Aorta (tissue), 5 donors: ENCODE measurements at places on chromosomes 1 and 21. TPM values are rescaled to one million over a fixed set of nuclear protein-coding genes. Genes with fewer than 3 reads are reported as not detected.

DNA sequence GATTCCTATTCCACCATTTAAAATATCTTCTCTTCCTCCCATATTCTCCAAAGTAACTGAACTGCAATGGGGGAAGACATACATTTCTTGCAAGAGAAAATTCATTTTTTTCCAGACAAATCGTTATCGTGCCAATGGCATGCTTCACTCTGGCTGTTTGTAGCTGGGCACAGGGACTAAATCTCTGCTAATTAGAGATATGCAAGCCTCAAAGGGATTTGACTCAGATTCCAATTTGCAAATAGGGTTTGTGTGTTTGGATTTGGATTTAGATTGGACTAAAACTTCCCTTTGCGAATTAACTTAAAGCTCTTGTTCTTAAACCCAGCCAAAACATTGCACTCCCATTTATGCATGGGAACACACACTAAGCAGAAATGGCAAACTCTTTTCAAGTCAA is 276.2 kb upstream of the DUSP10 start:
- H3K4me3 ChIP-seq: no peak overlapping the region
- no peak overlapping the region for H3K27ac ChIP-seq
- H3K4me1 ChIP-seq: no peaks in the 10 kb centered on the region
- H3K27me3 ChIP-seq: no peaks in the 10 kb centered on the region

DNA sequence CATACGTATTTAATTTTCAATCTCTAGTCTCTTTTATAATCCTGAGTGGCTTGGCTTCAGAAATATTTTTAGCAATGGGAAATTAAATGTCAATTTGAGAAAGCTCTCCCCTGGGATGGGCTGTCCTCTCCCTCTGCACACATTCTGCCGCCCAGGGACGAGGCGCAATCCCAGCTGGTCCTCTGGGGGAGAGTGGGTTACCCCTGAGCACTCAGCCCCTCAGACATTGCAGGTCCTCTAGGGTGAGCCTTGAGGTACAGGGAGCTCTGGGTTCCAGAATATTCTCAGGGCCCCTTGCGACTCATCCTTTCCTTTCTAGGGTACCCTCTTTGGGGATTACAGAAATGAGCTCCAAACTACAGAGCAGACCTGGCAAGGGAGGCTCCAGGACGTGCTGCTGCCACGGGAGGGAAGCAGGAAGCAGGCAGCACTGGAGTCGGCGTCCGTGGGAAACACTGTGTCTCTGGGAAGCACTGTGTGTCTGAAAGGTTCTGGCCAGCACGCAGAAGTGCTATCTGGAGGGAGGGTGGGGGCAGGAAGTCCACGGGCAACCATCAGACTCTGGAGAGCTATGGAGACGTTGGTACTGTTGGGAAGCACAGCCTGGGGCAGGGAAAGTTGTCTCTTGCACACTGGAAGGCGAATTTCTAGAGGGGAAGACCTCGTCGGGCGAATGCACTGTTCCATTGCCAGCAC is 343.3 kb upstream of the VAMP3 start:
- no peak for DNase-seq
- H3K4me1 ChIP-seq: no peaks in the 10 kb centered on the region
- no peak overlapping the region for H3K27ac ChIP-seq
- H3K36me3 ChIP-seq: no peaks in the 10 kb centered on the region

GRCh38 chr1:29671446-29672356 is 435.4 kb downstream of the PTPRU start:
- H3K27ac ChIP-seq: no peak overlapping the region
- no peaks in the 10 kb centered on the region for H3K27me3 ChIP-seq

- H3K4me3 ChIP-seq: no peak overlapping the region
- no peak for DNase-seq
- no peak overlapping the region for H3K27ac ChIP-seq
- H3K27me3 ChIP-seq: no peaks in the 10 kb centered on the region
Observed at GRCh38 chr1:180123463-180123936, 31.2 kb upstream of the QSOX1 start.

GRCh38 chr1:198326915-198327314 is 170.1 kb downstream of the NEK7 start:
- no peaks in the 10 kb centered on the region for H3K4me1 ChIP-seq
- H3K27me3 ChIP-seq: no peaks in the 10 kb centered on the region
- H3K27ac ChIP-seq: no peak overlapping the region
- no peak overlapping the region for H3K4me3 ChIP-seq
- H3K36me3 ChIP-seq: no peaks in the 10 kb centered on the region
- DNase-seq: no peak

- H3K4me3 ChIP-seq: peak overlapping the region; percentile 72
- H3K36me3 ChIP-seq: no peaks in the 10 kb centered on the region
- no peaks in the 10 kb centered on the region for H3K27me3 ChIP-seq
- H3K27ac ChIP-seq: peak overlapping the region; percentile 23
- H3K4me1 ChIP-seq: peaks cover 2% of the 10 kb centered on the region
- DNase-seq: no peak
Observed at GRCh38 chr1:168179438-168180147, 831 bp downstream of the TIPRL start.

GRCh38 chr1:22359427-22359826 is 92.2 kb upstream of the ZBTB40 start:
- DNase-seq: no peak
- peaks cover 1% of the 10 kb centered on the region for H3K27me3 ChIP-seq
- no peaks in the 10 kb centered on the region for H3K36me3 ChIP-seq
- H3K27ac ChIP-seq: no peak overlapping the region
- no peak overlapping the region for H3K4me3 ChIP-seq

DNA sequence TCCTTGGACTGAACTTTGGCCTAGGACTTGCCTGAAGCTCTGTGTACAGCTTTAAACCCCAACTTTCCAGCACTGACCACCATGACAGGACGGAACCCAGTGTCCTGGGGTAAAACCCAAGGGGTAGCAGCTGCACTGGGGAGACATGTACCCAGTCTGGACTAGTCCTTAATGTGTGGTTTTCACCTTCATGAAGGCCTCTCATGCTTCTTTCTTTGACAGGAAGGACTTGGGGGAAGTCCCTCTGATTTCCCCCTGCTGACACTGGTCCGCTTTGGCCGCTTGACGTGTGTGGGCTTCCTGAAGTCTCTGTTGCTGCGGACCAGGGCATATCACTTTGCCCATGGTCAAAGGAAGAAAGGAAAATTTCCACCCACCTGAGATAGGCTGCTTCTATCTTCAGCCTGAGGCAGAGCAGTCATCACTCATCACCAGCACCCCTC is 66.3 kb upstream of the PRDX6 start:
- H3K4me3 ChIP-seq: no peak overlapping the region
- H3K4me1 ChIP-seq: no peaks in the 10 kb centered on the region
- DNase-seq: no peak
- H3K36me3 ChIP-seq: no peaks in the 10 kb centered on the region
- H3K27me3 ChIP-seq: no peaks in the 10 kb centered on the region

- H3K4me1 ChIP-seq: peaks cover 4% of the 10 kb centered on the region
- H3K27me3 ChIP-seq: no peaks in the 10 kb centered on the region
- no peak overlapping the region for H3K4me3 ChIP-seq
- no peak for DNase-seq
Observed at GRCh38 chr1:109814993-109815786, 51.5 kb upstream of the EPS8L3 start.

GRCh38 chr1:41390573-41390972 is 29.3 kb downstream of the FOXO6 start:
- H3K36me3 ChIP-seq: no peaks in the 10 kb centered on the region
- no peaks in the 10 kb centered on the region for H3K27me3 ChIP-seq
- H3K4me3 ChIP-seq: no peak overlapping the region
- H3K27ac ChIP-seq: no peak overlapping the region
- H3K4me1 ChIP-seq: no peaks in the 10 kb centered on the region
- no peak for DNase-seq

GRCh38 chr1:228490120-228491078 is 3.2 kb downstream of the RNF187 start:
- no peak overlapping the region for H3K27ac ChIP-seq
- H3K36me3 ChIP-seq: peaks cover 5% of the 10 kb centered on the region
- no peak for DNase-seq
- no peaks in the 10 kb centered on the region for H3K4me1 ChIP-seq
- H3K27me3 ChIP-seq: no peaks in the 10 kb centered on the region

DNA sequence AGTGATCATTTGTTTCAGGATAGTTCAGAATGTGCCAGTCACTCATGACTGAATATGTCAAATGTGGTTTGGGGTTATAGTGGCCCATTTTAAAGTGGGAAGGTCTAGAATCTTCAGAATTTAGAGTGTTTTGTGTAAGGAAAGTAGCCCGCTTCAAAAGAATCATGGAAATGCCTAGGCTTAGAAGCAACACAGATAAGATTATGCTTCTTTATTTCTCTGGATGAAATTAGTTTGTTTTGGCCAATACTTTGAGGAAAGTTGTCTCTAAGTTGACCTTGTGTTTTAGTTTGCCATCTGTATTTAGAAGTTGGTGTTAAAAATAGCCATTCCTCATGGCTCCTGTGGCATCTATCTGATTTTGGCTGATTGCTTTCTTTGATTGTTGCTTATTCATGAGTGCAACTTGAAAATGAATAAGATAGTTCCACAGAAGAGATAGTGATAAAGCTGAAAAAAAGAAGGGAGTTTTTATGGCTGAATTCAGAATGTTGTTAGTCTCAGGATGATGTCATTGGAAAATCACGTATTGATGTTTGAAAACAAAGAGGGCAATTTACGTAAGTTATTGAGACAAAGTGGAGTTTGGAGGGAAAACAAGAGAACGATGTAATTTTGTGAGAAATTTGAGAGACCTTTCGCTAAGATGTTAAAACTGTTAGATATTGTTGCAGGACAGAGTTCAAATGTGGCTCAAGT is 71.9 kb downstream of the PLA2G4A start:
- no peaks in the 10 kb centered on the region for H3K27me3 ChIP-seq
- H3K4me1 ChIP-seq: no peaks in the 10 kb centered on the region
- H3K27ac ChIP-seq: no peak overlapping the region
- H3K36me3 ChIP-seq: no peaks in the 10 kb centered on the region

DNA sequence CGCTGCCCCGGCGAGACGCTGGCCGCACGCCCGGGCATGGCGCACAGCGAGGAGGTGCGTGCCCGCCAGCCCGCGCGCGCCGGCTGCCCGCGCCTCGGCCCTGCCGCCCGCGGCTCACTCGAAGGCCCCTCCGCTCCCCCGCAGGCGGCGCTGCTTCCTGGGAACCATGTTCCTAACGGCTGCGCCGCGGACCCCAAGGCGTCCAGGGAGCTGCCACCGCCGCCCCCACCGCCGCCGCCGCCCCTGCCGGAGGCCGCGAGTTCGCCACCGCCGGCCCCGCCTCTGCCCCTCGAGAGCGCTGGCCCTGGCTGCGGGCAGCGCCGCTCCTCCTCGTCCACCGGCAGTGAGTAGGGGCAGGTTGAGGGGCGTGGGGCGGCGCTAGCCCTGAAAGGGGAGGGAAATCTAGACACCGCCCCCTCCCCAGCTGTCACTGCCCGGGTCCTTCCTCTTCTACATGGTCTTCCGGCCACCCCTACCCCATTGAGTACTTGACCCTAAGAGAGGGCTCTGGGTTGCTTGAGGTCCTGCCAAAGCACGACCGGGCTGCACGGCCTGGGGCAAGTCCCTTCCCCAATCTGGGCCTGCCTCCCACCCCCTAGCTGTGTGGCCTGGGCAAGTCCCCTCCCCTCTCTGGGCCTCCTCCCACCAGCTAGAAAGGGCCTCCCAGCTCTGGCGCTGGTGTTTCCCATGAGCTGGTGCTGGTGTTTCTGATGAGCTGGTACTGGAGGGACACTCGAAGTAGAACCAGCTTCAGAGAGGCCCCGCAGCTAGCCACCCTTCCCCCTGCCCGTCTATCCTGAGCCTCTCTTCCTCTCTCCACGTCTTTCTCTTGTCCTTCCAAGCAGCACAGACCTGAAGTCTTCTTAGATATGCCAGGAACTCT is 17.0 kb downstream of the TNFRSF25 start:
- no peak overlapping the region for H3K27ac ChIP-seq
- H3K36me3 ChIP-seq: no peaks in the 10 kb centered on the region
- no peak for DNase-seq
- H3K27me3 ChIP-seq: peaks cover 2% of the 10 kb centered on the region

GRCh38 chr1:40708750-40709099 is 17.2 kb downstream of the NFYC start:
- no peak for DNase-seq
- H3K36me3 ChIP-seq: no peaks in the 10 kb centered on the region
- H3K4me1 ChIP-seq: peaks cover 3% of the 10 kb centered on the region
- peak overlapping the region; percentile 67 for H3K27ac ChIP-seq
- H3K4me3 ChIP-seq: peak overlapping the region; percentile 82
- H3K27me3 ChIP-seq: no peaks in the 10 kb centered on the region

DNA sequence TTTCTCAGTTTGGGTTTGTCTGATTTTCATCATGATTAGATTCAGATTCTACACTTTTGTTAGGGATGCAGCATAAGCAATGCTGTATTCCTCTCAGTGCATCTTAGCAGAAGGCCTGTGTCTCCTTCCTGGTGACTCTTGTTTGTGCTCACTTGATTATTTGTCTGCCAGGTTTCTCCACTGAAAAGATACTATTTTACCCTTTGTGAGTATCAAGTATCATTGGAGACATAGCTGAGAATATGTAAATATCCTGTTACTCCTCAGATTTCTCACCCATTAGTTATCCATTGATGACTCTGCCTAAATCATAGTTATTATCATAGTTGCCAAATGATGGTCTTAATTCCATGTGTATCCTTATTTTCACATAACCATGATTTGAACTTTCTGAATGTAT is 148.5 kb downstream of the POU2F1 start:
- H3K4me1 ChIP-seq: no peaks in the 10 kb centered on the region
- no peak for DNase-seq
- H3K36me3 ChIP-seq: peaks cover 4% of the 10 kb centered on the region
- H3K27me3 ChIP-seq: no peaks in the 10 kb centered on the region
- H3K27ac ChIP-seq: no peak overlapping the region

DNA sequence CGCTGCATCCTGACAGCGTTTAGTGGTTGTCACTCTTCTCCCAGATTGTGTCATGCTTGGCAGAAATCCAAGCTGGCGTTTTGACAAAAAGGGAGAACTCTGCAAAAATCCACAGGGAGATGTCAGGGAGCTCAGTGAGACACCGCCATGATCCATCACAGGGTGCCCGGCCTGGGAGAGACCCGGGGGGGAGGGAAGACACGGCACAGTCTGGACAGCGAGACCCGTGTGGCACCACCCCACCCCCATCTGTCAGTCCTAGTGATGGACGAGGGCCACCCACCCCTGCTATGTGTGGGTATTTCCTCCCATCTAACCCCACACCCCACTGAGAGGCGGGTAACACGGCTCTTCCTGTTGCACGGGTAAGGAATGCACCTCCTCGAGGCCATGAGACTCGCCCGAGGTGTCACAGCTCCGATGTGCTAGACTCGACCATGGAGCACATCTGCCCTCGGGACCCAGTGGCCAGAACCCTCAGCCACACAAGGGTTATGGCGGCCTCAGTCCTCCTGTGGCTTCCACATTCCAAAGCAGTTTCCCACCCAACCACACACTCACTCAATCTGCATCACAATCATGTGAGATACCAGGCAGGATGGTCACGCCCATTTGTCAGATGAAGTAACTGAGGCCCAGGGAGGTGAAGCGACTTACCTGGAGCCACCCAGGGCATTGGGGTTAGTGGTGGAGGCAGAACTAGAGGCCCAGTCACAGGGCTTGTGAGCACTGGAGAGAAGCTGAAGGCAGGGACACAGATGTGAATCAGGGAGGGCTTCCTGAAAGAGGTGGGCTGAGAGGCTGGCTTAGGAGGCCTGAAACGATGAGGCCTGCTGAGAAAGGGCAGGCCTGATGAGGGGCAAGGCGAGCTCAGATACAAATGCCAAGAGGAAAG is 688.5 kb downstream of the MATN1 start:
- H3K27ac ChIP-seq: no peak overlapping the region
- no peaks in the 10 kb centered on the region for H3K36me3 ChIP-seq
- H3K4me1 ChIP-seq: no peaks in the 10 kb centered on the region
- H3K4me3 ChIP-seq: no peak overlapping the region
- no peak for DNase-seq

Gene TTC22
- 0.27 TPM for total RNA-seq

Gene VPS13D
- 94.2 TPM for total RNA-seq

Gene F13B
- not detected for total RNA-seq

Gene MYOM3
- total RNA-seq: 0.78 TPM

Gene ERO1B
- 12.9 TPM for total RNA-seq

Gene MEF2D
- 95.8 TPM for total RNA-seq

Gene KRTAP19-1
- total RNA-seq: not detected

Gene MIXL1
- total RNA-seq: 0.19 TPM

Gene RHBG
- not detected for total RNA-seq

Gene GPR3
- total RNA-seq: 0.68 TPM
